ENCODE measurements at places on chromosomes 3 and 15.

DNA sequence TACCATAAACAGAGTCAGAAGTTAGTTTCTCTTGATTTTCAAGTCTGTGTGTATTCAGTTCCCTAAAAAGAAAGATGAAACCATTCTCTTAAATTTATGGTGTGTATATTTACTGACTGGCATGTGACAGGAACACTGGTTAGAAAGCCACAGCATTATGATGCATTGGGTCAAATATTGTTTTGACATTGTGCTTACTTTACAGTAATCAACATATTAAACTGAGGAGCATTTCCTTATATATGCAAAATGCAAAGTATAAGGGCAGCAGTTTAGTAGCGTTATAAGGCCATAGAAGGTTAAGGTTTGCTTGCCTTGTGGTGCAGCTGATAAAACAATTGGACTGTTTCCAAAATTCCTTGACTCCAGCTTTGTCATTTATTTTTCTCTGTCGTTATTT lies 72.9 kb downstream of the EPHA3 start:
- no peak for DNase-seq

GRCh38 chr3:55607175-55607574 lies 120.1 kb upstream of the WNT5A start:
- no peak for DNase-seq

- no peak for DNase-seq
These were observed 378.4 kb upstream of the AGTR1 start for GRCh38 chr3:148319161-148319915.

- no peak for DNase-seq
These were observed 483.1 kb upstream of the EPHA6 start for GRCh38 chr3:96331341-96331740.

GRCh38 chr3:11536132-11536935 lies 107.4 kb downstream of the VGLL4 start:
- DNase-seq, result no peak

DNA sequence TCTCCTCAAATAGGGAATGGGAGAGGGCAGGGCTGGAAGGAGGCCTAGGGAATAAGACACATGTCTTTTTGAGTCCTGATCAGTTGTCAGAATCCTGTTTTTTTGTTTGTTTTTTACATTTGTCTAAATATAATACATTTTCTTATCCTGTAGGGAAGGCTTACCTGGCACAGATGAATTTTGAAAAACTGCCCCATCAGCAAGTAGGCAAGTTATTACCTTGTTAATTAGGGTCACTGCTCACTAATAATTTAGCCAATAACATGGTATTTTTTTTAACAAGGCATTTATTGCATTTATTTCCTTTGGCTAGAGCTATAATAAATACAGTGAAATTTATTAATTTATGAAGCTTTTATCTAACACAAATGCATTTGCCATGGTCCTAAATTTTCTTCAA lies 423.2 kb upstream of the ONECUT1 start:
- DNase-seq, result no peak

- DNase-seq, result no peak
These were observed 4.6 kb downstream of the CACNA1D start for GRCh38 chr3:53498806-53499641.

- DNase-seq, result no peak
These were observed 12.5 kb upstream of the GK5 start for GRCh38 chr3:142237891-142238290.

GRCh38 chr3:69865925-69866679 lies 126.8 kb downstream of the MITF start:
- no peak for DNase-seq

- no peak for DNase-seq
These were observed 755 bp downstream of the PTPN9 start for GRCh38 chr15:75578173-75578947.

DNA sequence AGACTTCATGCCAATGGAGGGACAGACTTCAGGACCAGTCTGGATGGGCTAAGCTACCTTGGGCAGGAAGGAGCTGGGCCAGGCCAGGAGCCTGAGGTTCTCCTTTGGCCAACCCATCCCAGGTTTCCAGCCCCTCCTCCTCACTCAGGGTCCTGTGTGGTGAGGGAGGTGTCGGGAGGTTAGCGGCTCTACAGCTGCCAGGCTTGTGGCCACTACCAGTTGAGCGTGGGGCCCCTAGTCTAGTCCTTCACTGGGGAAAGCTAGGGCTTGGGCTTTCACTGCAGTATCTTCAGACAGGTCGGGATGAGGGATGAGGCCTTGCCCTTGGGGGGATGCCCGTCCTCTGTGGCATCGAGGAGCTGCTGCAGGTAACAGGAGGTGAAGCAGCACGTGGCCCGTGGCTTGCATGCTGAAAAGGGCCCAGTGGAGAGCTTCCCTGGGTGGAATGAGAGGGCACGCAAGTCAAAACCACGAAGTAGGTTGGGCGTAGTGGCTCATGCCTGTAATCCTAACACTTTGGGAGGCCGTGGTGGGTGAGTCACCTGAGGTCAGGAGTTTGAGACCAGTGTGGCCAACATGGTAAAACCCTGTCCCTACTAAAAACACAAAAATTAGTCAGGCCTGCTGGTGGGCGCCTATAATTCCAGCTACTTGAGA lies 8.5 kb upstream of the FANCD2 start:
- no peak for DNase-seq

GRCh38 chr3:184320104-184320445 lies 5.7 kb downstream of the EIF4G1 start:
- no peak for DNase-seq

- no peak for DNase-seq
These were observed 113.2 kb upstream of the TP63 start for GRCh38 chr3:189517981-189518380.

- no peak for DNase-seq
These were observed 58.6 kb downstream of the TMOD3 start for GRCh38 chr15:51887887-51888592.

DNA sequence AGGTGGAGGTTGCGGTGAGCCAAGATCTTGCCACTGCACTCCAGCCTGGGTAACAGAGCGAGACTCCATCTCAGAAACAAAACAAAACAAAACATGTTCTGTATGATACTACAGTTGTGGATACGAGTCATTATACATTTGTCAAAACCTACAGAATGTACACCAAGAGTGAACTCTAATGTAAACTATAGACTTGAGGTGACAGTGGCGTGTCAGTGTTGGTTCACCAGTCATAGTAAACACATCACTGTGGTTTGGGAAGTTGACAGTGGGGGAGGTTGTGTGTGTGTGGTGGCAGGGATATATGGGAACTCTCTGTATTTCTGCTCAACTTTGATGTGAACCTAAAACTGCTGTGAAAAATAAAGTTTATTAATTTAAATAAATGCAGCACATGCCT lies 33.0 kb upstream of the GNB5 start:
- no peak for DNase-seq

DNA sequence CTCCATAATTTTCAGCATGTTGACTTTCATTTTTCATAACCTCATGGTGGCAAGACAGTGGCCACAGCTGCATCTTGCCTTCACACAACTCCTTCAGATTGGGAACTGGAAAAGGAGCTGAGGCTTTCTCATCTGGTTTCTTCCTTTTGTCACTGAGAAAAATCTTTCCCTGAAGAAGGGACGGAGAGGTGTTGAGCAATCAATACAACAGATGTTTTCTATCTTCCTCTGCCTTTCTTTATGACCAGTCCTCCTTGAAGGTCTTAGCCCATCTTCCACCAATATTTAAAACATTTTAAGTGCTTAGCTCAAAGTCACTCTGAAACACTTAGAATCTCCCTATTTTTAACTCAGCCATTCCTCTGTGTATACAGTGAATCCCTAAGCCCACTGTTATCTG lies 11.9 kb downstream of the ZNF660 start:
- DNase-seq, result no peak

- DNase-seq, result no peak
These were observed 146.2 kb upstream of the TLE3 start for GRCh38 chr15:70243686-70244540.

DNA sequence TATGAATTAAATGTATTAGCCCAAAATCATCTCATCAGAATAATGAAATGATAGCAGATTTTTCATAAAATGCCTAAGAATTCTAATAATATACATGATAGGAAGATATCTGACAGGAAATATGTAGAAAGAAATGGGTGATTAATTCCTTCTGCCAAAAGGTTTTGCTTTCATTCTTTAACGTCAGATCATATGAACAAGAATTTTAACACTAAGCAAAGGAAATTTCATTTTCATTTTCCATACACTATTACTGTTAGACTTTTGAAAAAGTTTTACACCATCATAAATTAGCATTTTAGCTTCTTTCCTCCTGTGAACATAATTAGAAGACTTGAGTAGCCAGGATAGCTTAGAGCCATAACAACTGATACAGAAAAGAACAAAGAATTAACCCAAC lies 1099.9 kb downstream of the NSUN3 start:
- DNase-seq, result no peak

DNA sequence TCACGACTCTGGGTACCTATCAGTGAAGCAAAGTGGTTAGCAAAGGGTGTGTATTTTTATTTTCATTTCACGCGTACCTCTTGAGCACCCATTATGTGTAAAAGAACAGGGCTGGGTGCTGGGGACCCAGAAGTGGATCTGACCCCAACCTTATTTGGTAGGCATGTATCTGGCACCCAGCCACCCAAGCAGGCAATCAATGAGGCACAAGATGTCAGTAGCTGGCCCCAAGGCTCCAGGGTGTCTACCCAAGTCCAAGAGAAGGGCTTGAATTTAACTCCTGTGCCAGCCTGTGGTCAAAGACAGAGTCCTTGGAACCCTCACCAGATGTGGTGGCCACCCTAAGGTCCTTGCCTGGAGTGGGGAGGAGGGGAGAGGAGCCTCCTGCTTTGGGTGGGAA lies 5.7 kb downstream of the PLEKHO2 start:
- DNase-seq, result no peak

DNA sequence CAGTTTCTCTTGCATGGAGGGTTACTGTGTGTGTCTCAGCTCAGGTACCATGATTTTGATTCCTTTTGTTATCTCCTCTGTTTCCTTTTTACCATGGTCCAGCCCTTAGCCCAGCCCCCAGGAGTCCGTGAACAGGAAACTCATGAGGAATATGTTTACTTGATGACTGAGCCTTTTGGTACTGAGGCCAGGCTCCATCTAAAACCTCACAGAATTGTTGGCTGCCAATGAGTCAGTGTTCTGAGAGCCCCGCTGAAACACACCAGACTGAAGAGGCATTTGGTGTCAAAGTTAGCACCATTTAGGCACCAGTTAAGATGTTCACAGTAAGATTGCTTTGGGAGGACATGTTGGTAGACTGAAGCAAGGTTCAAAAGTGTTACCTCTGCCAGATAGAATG lies 80.9 kb downstream of the DGKG start:
- DNase-seq, result no peak

GRCh38 chr15:68330901-68331300 lies 53.4 kb downstream of the FEM1B start:
- DNase-seq, result no peak

- DNase-seq, result no peak
These were observed 64.1 kb downstream of the LSM3 start for GRCh38 chr3:14242490-14243311.

DNA sequence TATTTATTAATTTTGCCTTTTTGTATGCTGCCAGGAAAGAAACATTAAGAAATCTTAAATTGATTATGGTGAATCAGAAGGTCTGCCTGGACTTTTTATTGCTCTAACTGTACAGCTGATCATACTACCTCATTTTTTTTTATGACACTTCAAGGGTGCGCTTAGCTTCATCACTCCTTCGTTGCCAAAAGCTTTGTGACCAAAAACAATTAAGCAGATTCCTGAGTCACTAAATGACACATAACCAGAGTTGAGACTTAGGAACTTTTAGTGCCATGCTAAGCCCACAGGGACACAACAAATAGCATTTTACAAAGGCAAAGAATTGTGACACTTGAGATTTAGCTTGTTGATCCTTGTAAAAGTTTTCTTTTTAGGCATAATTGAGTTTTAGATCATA lies 4.9 kb downstream of the ADIPOQ start:
- no peak for DNase-seq

DNA sequence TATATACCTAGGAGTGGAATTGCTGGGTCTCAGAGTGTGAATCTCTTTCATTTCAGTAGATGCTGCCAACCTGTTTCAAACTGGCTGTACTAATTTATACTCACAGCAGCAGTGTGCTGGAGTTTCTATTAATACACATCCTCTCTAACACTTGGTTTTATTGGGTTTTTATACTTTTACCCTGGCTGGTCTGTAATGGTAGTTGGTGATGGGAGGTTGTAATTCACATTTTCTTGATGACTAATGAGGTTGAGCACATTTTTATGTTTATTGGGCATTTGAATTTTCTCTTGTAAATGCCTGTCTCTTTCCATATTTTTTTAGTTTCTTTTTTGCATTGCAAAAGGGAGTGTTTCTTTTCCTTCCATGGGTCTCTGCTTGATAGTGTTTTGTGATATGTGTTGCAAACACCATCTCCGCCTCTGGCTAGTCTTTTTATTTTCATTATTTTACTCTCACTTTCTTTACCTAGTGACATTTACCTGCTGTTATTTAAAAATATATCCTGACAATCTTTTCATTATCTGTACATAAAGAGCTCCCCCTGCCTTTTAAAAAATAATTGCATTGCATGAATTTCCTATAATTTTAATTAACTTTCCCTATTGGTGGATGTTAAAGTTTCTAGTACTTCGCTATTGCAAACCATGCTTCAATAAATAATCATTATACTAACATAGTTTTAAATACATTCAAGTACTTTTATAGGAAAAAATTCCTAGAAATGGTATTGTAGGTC lies 49.0 kb upstream of the GCNT3 start:
- no peak for DNase-seq

- DNase-seq, result no peak
These were observed 2.4 kb downstream of the SLC6A6 start for GRCh38 chr3:14404631-14405359.

DNA sequence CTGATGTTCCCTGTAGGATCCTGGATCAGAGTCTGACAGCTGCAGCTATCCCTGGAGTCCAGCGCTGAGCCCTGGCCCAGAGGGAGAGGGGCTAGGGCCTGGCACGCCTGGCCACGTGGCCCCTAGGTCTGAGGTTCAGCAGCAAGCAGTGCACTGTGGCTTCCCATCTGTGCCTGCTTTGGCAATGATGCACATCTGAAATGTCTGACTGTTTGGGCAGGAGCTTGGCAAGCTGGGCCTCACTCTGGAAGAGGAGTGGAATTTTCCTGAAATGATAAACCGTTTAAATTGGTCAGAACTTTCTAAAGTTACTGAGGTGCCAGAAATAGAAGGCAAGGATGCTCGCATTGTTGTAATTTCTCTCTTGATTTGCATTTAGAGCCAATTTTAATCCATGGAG lies 48.8 kb upstream of the MRPS22 start:
- DNase-seq, result no peak

GRCh38 chr3:89467898-89468363 lies 360.5 kb downstream of the EPHA3 start:
- no peak for DNase-seq

DNA sequence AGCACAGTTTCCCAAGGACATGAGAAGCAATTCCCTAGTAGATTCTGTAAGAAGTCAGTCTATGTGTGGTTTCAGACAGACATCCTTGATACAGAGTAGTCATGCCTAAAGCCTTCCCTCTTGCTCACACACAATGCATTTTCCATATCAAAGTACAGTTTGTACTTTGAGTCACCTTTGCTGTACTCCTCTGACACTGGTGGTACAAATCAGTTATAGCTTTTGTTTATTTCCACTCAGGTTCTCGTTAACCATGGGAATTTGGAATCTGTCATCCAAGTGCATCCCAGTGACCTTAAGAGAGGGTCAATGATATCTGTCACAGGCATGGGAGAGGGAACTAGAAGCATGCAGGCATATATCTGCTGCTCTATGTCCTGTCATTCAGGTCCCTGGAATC lies 3.6 kb upstream of the GNB4 start:
- no peak for DNase-seq

All from stimulated activated CD8-positive, alpha-beta memory T cell treated with anti-CD3 and anti-CD28 coated beads, Interleukin-4, amount 100 ng/mL, for 1 hour (primary cell).